ENCODE measurements at places on chromosomes 13 and 19.

DNA sequence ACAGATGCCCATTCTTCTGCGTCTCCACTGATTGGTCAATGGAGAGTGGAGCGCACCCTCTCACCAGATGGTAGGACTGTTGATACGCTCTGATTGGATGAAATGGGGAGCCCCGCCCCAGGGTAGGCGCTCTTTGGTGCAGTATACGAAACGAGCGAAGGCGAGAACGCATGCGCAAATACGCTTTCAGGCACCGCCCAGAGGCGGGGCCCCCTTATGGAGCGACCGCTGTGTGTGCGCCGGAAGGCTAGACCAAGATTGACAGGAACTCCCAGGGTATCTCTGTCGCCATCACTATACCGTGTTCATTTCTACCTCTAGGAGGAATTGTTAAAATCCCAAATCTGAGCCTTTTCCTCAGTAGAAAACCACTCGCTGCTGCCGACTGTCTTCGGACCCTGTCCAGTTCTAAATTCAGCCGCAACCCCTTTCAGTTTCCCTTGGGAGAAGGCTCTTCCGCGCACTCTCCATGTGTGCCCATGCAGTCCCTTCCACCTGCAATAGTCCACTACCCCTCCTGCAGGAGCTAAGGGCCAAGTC, 720 bp upstream of the HNRNPL start:
- DNase-seq, result peak; percentile 96

DNA sequence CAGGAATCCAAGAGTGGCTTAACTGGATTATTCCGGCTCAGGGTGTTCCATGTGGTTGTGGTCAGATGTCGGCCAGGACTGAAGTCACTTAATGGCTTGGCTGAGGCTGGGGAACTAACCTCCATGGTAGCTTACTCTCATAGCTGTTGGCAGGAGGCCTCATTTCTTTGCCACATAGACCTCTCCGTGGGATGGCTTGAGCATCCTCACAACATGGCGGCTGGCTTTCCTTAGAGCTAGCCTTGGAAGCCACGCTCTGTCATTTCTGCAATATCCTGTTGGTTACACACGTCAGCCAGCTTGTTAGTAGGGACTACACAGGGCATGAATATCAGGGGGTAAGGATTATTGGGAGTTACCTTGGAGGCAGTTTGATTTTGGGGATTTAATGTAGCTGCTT, 5.1 kb downstream of the CRX start:
- DNase-seq, result no peak

GRCh38 chr19:5078666-5079065, 109.8 kb downstream of the KDM4B start:
- no peak for DNase-seq

- no peak for DNase-seq
Measured at GRCh38 chr13:41916173-41916954, 44.5 kb downstream of the VWA8 start.

- no peak for DNase-seq
Measured at GRCh38 chr19:17180997-17181702, 34.0 kb upstream of the USE1 start.
